ENCODE measurements at places on chromosomes 2 and 18.

DNA sequence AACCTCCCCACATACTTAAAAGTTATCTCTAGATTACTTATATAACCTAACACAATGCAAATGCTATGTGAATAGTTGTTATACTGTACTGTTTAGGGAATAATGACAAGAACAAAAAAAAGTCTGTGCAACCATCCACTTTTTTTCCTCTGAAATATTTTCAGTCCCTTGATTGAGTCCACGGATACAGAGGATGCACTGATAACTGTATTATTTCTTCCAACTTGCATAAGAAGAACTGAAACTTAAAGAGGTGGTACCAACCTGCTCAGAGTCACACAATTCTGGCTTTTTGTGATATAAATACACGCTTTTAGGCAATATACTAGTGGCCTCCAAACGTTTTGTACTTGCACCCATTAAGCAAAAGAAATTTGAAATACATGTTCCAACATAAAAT lies 1.4 kb downstream of the SMC6 start:
- no peak for DNase-seq

- DNase-seq: no peak
Measured at GRCh38 chr2:223475901-223476300, 126.3 kb downstream of the SCG2 start.

- peak; percentile 85 for DNase-seq
Measured at GRCh38 chr18:44679056-44679913, 1.4 kb upstream of the SETBP1 start.

- no peak for DNase-seq
Measured at GRCh38 chr2:52686935-52687334, 1080.7 kb upstream of the CHAC2 start.

GRCh38 chr2:95390272-95390880 lies 12.1 kb upstream of the FAHD2A start:
- DNase-seq: no peak

DNA sequence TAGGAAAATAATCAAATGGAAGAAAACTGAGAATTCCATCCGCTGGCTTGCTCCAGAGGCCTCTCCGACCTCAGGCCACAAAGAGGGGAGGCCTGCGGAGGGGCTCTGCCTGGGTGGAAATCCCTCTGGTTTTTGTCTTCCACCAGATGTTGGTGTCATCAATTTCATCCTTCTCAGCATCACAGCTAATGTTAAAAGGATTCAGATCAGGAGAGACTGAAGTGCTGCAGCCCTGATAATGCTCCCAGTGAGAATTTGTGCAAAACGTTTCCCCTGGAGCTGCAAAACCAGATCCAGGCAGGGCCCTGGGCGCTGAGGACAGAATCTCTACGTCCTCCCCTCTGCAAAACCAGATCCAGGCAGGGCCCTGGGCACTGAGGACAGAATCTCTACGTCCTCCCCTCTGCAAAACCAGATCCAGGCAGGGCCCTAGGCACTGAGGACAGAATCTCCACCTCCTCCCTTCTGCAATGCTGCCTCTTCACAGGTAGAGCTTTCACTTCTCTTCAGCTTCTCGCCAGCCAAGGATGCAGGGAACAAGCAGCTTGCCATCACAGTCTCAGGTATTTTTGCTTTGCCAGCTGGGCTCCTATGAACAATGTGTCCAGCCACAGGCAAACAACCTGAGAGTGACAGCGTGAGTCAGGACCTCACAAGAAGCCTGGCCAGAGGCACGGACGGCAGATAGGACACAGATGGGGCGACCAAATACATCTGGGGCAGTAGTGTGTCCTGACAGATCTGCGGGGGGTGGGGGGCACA lies 81.2 kb downstream of the TMEM18 start:
- DNase-seq: peak; percentile 22

- DNase-seq: no peak
Measured at GRCh38 chr2:30302566-30302965, 71.2 kb downstream of the LBH start.

GRCh38 chr2:73855526-73855925 lies 26.8 kb downstream of the STAMBP start:
- DNase-seq: no peak

DNA sequence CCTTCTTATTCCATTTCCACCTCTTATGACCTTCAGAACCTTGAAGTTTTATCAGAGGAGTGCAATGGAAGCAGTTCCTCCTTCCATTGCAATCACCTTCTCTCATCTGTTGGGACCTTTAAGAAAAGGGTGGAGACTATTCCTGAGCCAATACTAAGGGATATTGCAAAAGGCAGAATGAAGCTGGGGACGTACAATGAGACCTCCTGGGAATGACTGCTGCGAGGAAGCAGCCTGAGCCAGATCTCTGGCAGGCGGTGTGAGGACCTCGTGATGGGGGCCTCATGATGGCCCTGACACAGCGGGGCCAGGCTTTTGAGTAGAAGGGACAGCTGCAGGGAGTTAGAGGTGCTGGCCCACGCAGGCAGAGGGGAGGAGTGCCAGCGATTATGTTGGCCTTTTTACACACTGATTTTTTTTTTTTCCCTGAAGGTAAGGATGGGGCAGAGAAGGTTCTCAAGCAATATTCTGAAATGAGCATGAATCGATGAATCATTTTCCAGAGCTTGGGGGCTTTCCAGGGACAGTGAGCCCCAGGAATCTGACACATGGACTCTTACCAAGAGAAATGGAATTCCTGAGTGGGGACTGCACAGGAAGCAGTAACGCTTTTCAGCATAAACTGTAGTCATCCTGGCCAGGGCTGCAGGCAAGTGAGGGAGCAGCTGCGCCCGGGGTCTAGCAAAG lies 40.0 kb upstream of the LAPTM4A start:
- DNase-seq: peak; percentile 89

DNA sequence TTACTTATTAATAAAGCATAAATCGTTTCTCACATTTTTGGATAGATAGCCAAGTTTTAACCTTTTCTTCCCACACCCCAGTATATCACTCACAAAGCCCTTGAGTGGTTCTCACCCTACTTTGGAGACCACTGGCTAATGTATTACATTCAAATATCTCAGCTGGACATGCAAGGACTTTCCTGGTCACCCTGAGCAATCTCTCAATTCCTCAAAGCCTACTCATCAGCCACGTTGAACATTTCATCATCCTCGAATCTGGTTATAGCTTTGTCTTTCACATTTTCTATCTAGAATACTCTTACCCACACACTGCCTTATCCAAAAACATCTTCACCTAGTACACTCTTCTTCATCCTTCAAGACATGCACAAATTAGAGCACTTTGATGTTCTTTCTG lies 71.1 kb upstream of the MAPRE2 start:
- peak; percentile 33 for DNase-seq

- no peak for DNase-seq
Measured at GRCh38 chr18:37246779-37247340, 318.7 kb downstream of the CELF4 start.

DNA sequence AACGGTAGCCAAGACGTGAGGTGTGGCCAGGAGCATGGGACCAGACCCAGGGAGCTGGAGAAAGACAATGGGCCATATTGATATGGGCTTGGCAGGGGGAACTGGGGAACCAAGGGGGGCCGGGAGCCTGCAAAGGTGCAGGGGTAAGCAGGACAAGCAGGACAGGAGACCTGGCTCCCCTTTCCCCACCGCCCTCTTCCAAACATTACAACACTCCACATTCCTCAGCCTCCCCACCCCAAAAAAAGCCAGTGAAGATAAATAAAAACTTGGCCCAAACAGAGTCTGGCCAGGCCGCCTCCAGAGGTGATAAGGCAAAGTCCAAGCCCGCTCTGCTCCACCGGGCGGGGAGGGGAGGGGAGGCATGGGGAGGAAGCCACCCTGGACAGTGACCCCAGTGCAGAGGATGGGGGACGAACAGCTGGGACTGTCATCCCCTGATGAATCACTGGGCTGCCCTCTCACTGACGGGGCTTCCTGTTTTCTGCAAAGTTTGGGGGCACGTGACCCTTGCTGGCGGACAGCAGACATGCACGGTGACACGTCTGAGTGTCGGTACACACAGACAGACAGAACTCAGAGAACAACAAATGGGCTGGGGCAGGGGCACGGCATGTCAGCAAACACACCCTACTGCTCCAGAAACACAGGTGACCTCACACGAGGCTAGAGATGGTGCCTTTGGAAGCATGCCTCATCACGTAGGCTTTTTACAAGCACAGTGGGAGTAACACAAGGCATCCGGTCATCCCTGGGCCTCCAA lies 100.2 kb downstream of the TNS1 start:
- peak; percentile 49 for DNase-seq

DNA sequence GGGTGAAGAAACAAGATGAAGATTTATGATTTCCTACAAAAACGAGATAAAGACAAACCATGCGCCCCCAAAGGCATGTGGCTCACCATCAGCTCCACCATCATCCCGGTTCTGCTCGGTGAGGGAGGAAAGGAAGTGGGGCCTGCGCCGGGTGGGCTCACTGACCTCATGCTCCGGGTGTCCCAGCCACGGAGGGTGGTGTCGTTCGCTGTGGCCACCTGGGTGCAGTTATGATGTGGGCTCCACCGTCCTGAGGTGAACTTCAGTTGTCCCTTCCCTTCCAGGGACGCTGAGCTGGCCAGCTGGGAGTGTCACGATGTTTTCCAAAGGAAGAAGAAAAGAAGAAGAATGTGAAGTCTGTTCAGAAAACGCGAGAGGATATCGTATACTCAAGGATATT lies 180.9 kb downstream of the EIPR1 start:
- no peak for DNase-seq

DNA sequence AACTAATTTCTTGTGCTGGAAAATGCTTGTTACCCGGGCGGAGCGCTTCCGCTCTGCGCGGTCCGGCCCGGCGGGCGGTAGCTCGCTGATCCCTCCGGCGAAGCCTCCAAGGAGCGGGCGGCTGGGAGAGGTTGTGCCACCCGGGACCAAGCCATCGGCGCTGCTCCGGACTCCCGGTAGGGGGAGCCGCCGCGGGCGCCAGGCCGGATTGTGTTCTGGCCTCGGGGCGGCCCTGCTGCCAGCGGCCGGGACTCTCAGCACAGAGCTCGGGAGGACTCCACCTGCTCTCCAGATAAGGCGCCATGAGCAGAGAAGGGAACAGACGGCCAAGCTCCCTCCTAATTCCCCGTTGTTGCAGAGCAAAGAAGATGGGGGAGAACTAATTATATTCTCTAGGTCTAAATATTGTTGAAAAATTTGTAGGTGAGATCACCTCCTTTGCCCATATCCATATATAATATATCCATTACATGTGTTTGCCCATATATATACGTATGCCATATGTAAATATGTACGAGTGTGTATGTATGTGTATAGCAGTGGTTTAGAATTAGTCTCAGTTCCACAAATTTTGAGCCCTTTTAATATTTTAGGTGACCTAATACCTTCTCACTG lies 13.8 kb upstream of the SATB2 start:
- DNase-seq: peak; percentile 69

DNA sequence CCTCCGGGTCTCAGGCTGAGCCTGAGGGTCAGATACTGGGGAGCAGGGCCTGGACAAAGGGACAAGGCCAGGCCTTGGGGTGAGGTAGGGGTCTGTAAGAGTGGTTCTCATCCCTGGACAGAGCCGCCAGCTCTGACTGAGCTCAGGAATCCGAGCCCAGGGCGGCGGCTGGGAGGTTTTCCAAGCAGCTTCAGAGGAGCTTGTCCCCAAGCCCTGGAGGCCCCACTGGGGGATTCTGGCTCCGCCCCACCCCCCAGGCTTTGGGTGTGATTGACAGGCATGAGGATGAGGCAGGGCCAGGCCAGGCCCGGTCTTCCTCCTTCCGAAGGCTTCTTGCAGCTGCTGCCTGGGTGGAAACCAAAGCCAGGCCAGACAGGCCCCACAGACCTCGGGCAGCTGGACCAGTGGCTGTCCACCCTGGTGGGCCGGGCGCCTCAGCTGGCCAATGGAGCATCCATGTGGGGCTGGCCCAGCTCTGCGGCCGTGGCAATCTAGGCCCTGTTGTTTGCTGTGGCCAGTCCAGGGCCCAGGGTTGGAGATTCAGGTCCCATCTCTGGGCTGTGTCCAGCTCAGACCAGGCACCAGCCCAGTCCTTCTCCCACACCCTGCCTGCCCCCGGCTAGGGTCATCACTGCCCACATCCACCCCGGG lies 23.1 kb upstream of the GPC1 start:
- no peak for DNase-seq

GRCh38 chr18:74803769-74804168 lies 206.1 kb downstream of the ZNF407 start:
- DNase-seq: no peak

DNA sequence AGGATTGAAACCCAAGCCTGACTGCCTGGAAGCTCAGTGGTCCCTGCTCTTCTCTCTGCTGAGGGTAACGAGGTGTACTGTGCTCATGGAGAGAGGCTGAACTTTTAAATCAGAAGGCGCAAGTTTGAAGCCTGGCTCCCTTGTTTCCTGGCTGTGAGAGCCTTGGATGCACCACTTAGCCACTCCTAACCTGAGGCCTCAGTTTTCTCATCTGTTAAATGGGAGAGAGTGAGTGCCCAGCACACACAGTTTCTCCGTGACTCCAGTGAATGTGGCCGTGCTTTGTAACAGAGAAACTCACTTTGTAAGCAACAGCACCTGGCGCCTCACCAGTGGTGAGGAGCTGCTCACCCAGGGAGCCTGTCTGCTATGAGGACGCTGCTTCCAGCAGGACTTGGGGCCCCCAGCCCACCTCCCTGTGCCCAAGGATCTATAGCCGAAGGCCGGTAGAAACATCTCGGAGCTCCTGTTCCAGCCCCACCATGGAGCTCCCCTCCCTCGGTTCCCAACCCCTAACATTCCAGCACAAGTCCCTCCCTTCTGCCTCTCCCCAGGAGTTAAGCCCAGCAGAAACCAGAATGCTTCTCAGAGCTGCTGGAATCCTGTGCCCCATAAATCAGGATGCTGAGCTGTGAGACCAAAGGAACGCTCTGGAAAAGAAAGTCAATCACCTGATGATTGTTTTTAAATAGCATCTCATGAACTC lies 20.3 kb upstream of the KCNK3 start:
- no peak for DNase-seq

DNA sequence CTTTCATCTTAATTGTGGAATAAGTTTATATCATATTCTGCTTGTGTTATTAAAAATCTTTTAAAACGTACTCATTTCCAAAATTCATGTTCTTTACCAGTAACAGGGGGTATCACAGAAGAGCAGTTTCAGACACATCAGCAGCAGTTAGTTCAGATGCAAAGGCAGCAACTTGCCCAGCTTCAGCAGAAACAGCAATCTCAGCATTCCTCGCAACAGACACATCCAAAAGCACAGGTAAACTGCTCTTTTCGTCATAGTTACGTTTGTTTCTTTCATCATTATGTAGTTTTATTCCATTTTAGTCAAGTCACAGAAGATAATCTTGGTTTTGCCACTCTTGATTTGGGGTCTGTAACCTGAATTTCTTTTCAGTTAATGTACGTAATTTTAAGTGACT lies 93.5 kb upstream of the KIF5C start:
- DNase-seq: no peak

- no peak for DNase-seq
Measured at GRCh38 chr18:46344416-46345180, 240.4 kb downstream of the HAUS1 start.

Measured in M059J (cell line).